ENCODE measurements at places on chromosomes 3 and 15.

GRCh38 chr3:194489736-194490612 is 3.2 kb upstream of the ATP13A3 start:
- DNase-seq, result no peak

DNA sequence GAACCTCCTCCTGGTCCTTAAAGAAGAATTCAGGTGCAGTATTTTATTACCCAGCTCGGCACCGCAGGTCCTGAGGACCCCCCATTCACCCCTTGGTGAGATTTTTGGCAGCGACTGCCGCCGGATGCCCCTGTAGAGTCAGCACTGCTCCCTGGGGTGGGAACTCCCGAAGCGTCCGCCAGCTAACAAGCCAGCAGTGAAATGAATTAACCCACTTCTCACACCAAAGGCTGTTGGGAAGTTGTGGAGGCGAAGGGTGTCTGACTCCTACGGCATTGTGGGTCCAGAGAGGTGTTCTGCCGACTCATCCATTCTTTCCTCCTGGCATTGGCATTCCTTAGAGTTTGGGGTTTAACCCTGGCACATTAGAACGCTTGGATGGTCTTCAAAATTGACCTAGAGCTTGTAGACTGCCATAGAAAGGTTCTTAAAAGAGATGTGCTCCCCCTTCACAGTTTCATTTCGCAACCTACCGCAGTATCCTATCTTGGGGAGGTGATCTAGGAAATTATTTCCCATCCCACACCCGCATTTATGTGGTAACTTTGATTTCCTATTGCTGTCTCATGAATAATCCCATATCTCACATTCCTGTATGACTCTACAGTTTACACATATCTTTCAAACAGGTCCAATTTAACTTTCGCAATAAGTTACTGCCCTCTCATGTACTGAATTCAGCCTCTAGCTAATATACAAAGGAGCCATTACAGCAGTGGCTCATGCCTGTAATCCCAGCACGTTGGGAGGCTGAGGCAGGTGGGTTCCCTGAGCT is 879 bp upstream of the EIF5A2 start:
- no peak for DNase-seq

DNA sequence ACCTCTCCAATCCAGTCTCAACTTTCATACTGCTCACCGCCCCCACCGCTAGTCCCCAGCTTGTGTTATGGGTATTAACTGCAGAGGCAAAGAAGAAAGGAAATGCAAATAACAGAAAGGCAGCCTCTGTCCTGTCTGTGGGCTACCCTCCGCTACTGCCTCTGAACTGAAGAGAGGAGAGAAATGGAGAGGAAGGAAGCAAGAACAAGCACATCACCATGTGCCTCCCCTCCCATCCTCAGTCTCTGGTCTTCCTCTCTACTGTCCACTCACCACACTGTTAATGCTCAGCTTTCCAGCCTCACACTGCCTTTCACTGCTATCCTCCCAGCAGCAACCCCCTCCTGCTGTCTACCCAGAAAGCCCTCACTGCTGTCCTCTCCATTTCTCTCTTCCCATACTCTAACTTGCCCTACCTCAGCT is 139.0 kb upstream of the SLC2A2 start:
- no peak for DNase-seq

GRCh38 chr3:57169108-57169507 is 4.0 kb upstream of the IL17RD start:
- DNase-seq, result no peak
